ENCODE measurements at places on chromosomes 2 and 18.

DNA sequence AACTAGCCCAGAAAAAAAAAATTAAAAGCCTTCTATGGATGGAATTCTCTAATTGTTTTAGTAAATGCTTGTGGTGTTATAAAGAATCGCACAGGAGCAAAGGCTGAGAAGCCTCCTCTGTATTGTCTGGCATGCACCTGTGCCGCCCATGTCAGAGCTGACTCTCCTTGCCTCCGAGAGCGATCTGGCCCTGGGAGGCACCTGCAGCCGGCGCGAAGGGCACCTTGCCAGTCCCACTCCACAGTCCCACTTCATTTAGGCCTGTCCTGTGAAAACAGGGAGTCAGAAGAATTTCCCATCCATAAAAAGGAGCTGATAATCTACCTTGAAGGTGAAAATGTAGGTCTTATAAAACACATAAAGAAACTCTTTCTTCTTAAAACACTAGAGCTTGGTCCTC is 170.9 kb upstream of the PXDN start:
- no peak overlapping the region for H3K27ac ChIP-seq
- no peak for DNase-seq
- H3K4me1 ChIP-seq = no peaks in the 10 kb centered on the region
- no peak overlapping the region for H3K4me3 ChIP-seq
- no peaks in the 10 kb centered on the region for H3K36me3 ChIP-seq
- no peaks in the 10 kb centered on the region for H3K27me3 ChIP-seq

GRCh38 chr2:179393481-179393880 is 128.8 kb upstream of the SESTD1 start:
- no peaks in the 10 kb centered on the region for H3K4me1 ChIP-seq
- no peaks in the 10 kb centered on the region for H3K27me3 ChIP-seq
- no peaks in the 10 kb centered on the region for H3K36me3 ChIP-seq
- no peak for DNase-seq
- H3K4me3 ChIP-seq = no peak overlapping the region

- no peaks in the 10 kb centered on the region for H3K36me3 ChIP-seq
- no peak for DNase-seq
- no peaks in the 10 kb centered on the region for H3K27me3 ChIP-seq
- H3K4me3 ChIP-seq = no peak overlapping the region
- H3K4me1 ChIP-seq = peaks cover 6% of the 10 kb centered on the region
- no peak overlapping the region for H3K27ac ChIP-seq
Measured at GRCh38 chr18:55396267-55396905, 191.6 kb downstream of the TCF4 start.

DNA sequence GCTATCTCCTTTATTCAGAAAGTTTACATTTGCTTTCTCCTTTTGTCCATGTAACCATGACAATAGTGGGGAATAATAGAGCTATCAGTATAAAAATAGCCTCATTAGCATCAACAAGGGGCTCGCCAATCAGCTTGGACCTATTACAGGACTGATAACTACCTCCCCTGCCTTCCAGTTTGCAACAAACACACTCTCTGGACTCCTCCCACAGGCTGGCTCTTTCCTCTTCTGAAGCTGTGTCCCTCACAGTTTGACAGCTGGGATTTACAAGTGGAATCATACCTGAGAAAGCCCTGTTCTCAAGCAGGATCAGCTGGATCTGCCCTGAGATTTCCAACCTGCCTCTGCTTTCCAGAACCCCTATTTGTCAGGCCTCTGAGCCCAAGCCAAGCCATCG is 162.5 kb downstream of the GRB14 start:
- no peak for DNase-seq
- H3K4me3 ChIP-seq = no peak overlapping the region
- no peak overlapping the region for H3K27ac ChIP-seq
- no peaks in the 10 kb centered on the region for H3K27me3 ChIP-seq

GRCh38 chr2:49490710-49491109 is 336.4 kb upstream of the FSHR start:
- no peak for DNase-seq
- H3K27ac ChIP-seq = no peak overlapping the region
- no peak overlapping the region for H3K4me3 ChIP-seq
- no peaks in the 10 kb centered on the region for H3K27me3 ChIP-seq

GRCh38 chr2:195251214-195251613 is 405.8 kb upstream of the SLC39A10 start:
- no peaks in the 10 kb centered on the region for H3K36me3 ChIP-seq
- no peaks in the 10 kb centered on the region for H3K4me1 ChIP-seq
- H3K27ac ChIP-seq = no peak overlapping the region
- H3K27me3 ChIP-seq = no peaks in the 10 kb centered on the region

DNA sequence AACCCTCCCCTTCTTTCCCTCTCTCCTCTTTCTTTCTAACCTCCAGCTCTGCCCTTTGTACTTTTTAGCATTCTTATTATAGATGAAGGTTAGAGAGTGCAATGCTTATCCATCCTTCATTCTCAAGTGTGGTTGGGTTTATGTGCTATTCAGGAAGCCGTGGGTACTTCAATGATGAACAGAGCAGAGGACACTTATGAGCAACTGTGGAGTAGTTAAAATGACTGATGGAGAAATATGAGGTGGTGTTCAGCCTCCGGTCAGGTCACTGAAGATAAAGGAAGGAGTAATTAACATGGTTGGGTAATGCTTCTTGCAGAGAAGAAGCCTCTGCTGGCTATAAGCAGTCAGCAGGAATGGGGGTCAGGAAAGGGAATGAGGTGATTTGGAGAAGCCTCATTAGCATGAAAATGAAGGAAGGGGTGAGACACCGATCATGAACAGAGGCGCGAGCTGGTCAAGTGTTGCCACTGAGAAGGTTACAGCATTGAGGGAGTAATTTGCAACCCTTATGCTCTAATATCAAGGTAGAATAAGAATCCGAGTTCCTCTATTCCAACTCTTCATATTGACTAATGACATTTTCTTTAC is 174.7 kb downstream of the LPIN1 start:
- no peak for DNase-seq
- H3K4me1 ChIP-seq = no peaks in the 10 kb centered on the region
- peaks cover 17% of the 10 kb centered on the region for H3K27me3 ChIP-seq
- no peak overlapping the region for H3K4me3 ChIP-seq

- no peak for DNase-seq
- H3K36me3 ChIP-seq = no peaks in the 10 kb centered on the region
- no peak overlapping the region for H3K27ac ChIP-seq
- no peaks in the 10 kb centered on the region for H3K4me1 ChIP-seq
- no peak overlapping the region for H3K4me3 ChIP-seq
Measured at GRCh38 chr2:34241905-34242762, 643.0 kb upstream of the FAM98A start.

DNA sequence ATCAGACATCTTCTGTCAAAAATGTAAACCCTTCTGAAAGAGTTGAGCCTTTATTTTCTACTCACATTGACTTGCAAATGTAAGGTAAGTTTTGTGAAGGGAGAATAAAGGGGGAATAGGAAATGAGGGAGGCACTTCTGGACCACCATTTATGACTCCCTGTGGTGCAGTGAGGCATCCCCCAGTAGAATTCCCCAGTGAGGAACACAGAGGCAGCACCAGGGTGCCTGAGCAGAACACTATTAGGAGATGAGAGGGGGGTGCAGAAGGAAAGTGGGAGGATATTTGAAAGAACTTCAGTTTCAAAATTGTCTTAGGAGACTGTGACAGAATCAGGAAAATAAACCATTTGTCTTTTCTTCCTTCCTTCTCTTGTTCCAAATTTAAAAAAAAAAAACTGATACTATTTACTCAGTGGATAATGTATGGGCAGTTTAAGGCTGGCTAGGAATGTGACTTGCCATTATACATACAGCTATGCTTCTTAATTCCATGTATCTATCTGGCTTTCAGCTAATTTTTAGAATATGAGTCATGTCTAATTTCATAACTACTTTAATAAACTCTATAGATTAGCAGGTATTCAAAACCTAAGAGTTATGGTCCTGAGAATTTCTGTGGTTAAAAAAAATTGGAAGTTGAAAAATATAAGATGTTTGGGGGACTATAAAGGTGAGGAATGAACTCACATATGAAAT is 478.1 kb upstream of the CHAC2 start:
- no peak overlapping the region for H3K4me3 ChIP-seq
- DNase-seq = no peak
- H3K36me3 ChIP-seq = no peaks in the 10 kb centered on the region
- H3K27ac ChIP-seq = no peak overlapping the region

GRCh38 chr2:182359990-182360662 is 66.7 kb downstream of the PDE1A start:
- no peak overlapping the region for H3K4me3 ChIP-seq
- peak overlapping the region; percentile 75 for H3K27ac ChIP-seq
- no peaks in the 10 kb centered on the region for H3K27me3 ChIP-seq
- peaks cover 4% of the 10 kb centered on the region for H3K4me1 ChIP-seq
- DNase-seq = peak; percentile 79

DNA sequence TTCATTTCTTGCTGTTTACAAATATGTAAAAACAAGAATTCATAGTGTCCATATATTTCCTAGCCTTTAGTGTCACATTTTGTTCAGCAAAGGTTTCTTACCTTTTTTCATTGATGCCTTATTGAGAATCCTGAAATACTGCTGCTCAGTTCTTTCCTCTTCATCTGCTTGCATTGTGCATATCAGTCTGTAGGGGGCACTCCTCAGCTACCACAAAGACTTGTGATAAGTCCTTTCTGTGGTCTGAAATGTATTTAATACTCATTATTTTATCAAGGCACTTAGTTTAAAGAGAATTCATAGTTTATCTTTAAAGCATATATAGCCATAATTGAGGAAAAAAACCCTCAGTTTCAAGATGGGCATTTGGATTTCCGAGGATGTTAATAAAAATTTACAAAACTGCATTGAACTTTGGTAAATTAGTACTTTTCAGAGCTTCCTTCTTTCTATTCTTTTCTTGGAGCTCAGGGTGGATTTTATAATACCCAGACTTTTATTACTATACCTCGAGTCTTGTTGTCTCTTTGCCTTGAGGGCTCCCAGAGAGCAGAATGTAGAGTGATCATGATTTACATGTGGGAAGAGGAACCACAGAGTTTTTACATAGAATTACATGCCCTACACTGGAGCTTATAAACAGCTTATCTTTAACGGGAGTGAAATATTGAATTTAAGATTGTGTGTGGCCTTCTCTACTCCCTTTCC is 570.1 kb downstream of the PLCL1 start:
- no peak overlapping the region for H3K4me3 ChIP-seq
- DNase-seq = peak; percentile 70
- no peaks in the 10 kb centered on the region for H3K27me3 ChIP-seq

- H3K4me1 ChIP-seq = no peaks in the 10 kb centered on the region
- no peak for DNase-seq
- H3K27ac ChIP-seq = no peak overlapping the region
- H3K27me3 ChIP-seq = peaks cover 9% of the 10 kb centered on the region
- H3K36me3 ChIP-seq = no peaks in the 10 kb centered on the region
- no peak overlapping the region for H3K4me3 ChIP-seq
Measured at GRCh38 chr2:54428108-54428831, 27.9 kb upstream of the SPTBN1 start.

GRCh38 chr2:68452158-68452900 is 14.8 kb downstream of the FBXO48 start:
- no peak overlapping the region for H3K27ac ChIP-seq
- H3K4me3 ChIP-seq = no peak overlapping the region
- H3K4me1 ChIP-seq = no peaks in the 10 kb centered on the region
- H3K36me3 ChIP-seq = no peaks in the 10 kb centered on the region

DNA sequence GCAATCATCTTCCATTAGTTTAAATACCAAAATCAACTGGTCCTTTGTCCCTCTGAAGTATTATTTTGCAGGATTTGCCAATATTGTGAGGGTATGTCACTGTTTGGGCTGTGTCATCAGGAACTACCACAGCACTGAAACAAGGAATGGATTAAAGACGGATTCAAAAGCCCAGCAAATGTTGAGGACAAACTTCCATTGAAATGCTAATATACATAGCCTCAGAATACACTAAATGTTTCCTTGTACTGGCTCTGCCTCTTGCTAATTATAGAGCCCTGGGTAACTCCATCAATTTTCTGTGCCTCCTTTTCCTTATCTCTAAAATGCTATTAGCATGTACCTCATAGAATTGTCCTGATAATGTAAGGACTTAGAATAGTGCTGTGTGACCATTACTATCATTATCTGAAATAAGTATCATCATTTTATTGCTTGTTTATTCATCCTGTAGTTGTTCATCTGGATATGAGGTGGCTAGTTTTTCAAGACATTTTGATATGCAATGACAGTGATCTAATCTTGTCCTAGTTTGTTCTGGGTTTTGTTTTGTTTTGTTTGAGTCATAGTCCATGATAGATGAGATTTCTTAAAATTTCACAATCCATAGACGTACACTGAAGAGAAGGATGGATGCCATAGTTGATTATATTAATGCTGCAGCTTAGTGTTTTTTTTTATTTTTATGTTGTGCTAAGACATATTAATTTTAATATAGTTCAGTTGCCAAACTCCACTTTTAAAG is 333.4 kb upstream of the KCNH7 start:
- no peaks in the 10 kb centered on the region for H3K36me3 ChIP-seq
- no peak overlapping the region for H3K4me3 ChIP-seq
- H3K27me3 ChIP-seq = peaks cover 2% of the 10 kb centered on the region
- H3K27ac ChIP-seq = no peak overlapping the region

GRCh38 chr2:231364961-231365810 is 30.3 kb upstream of the B3GNT7 start:
- peaks cover 6% of the 10 kb centered on the region for H3K36me3 ChIP-seq
- H3K4me3 ChIP-seq = no peak overlapping the region
- peak; percentile 89 for DNase-seq

Data from IMR-90 (cell line).